ENCODE measurements at places on chromosomes 16 and 17. TPM values are rescaled to one million over a fixed set of nuclear protein-coding genes. Genes with fewer than 3 reads are reported as not detected.

DNA sequence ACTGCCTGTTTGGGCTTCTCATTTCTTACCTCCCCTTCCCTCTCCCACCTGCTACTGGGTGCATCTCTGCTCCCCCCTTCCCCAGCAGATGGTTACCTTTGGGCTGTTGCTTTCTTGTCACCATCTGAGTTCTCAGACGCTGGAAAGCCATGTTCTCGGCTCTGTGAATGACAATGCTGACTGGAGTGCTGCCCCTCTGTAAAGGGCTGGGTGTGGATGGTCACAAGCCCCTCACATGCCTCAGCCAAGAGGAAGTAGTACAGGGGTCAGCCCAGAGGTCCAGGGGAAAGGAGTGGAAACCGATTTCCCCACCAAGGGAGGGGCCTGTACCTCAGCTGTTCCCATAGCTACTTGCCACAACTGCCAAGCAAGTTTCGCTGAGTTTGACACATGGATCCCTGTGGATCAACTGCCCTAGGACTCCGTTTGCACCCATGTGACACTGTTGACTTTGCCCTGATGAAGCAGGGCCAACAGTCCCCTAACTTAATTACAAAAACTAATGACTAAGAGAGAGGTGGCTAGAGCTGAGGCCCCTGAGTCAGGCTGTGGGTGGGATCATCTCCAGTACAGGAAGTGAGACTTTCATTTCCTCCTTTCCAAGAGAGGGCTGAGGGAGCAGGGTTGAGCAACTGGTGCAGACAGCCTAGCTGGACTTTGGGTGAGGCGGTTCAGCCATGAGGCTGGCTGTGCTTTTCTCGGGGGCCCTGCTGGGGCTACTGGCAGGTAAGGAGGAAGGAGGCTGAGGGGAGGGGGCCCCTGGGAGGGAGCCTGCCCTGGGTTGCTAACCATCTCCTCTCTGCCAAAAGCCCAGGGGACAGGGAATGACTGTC, at the start of gene CD68:
Gene CD68, plus strand, starts transcription at position 638 of the 833 bp plus-strand sequence. Its CDS starts 40 bp downstream, at position 678.
- DNase-seq: peak; percentile 93

DNA sequence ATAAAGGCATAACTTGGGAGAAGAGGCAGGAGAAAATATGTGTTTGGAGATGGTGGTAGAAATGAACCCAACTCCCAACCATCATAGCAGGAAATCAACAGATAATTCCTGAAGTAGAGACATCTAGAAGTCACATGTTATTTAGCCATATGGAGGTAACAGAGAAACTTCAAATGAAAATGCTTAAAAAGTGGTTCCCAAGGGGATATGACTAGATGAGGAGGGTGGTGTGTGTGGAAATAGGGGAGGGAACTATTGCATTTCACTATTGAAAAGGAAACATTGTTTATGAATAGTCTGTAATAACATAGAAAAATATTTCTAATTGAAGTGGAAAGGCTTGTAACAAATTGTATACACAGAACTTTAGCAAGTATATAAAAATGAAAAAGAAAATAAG, 412.0 kb downstream of the SHISA9 start:
- no peak for DNase-seq

- DNase-seq: no peak
These were observed 13.6 kb downstream of the G6PC3 start for GRCh38 chr17:44084131-44084538.

DNA sequence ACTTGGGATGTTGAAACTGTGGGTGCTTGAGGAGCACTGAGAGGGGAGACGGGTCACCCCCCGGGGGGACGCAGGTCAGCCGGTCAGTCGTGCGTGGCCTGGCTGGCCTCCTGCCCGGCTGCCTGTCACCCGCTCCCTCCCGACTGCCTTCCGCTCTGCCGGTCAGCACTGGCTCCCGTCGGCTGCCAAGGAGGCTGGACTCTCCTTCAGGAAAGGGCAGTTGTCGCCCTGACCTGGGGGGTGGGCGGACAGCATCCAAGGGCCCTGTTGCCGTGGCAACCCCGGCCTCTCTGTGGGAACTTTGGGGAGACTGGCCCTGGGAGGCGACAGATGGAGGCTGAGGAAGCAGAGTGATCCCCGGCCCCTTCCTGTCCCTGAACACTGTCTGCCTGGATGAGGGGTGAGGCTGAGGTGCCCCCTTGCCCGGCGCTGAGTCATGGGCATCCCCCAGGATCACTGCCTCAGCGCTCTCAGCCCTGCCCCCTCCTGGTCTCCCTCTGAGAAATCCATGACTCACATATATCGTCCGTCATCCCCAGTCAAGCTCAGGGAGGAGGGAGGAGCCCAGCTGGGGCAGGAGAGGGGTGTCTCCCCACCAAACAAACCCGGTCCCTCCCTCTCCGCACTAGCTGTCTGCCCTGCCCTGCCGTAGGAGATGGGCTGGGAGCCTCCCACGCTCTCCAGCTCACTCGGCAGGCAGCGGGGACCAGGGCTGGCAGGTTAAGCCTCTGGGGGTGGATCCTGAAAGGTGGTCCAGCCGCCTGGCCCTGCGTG, at the start of gene ADGRG1:
Gene ADGRG1, plus strand, starts transcription at position 623 of the 774 bp plus-strand sequence. CDS start 21,658 bp downstream, outside the sequence.
- DNase-seq: peak; percentile 97

DNA sequence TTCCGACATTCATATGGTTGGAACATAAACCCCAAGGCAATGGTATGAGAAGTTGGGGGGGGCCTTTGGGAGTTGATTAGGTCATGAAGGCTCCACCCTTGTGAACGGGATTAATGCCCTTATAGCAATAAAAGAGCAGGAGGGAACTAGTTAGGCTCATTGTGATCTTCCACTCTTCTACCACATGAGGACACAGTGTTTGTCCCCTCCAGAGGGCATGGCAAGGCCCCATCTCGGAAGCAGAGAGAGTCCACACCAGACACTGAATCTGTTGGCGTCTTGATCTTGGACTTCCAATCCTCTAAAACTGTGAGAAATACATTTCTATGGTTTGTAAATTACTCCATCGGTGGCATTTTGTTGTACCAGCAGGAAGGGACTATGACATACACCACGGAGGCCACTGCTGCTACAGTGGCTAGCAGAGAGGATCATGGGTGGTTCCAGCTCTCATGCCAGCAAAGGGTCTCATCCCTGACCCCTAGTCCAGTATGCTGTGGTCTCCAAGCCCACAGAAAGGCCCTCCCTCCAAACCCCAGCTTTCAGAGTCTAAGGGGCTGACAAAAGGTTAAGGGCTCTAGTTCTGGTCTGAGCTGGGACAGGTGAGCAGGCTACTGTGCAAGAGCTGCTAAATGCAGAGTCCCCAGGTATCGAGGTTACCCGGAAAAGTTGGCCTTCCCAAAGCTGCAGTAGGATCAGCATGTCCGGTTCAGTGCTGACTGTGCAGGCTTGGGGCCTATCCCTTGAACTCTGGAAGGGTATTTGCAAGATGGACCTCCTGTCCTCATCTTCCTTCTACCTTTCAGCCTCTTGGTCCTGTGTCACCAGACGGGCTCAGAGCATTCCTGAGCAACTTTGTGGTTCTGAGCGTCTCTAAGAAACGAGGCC, 12.2 kb downstream of the CCR7 start:
- no peak for DNase-seq

DNA sequence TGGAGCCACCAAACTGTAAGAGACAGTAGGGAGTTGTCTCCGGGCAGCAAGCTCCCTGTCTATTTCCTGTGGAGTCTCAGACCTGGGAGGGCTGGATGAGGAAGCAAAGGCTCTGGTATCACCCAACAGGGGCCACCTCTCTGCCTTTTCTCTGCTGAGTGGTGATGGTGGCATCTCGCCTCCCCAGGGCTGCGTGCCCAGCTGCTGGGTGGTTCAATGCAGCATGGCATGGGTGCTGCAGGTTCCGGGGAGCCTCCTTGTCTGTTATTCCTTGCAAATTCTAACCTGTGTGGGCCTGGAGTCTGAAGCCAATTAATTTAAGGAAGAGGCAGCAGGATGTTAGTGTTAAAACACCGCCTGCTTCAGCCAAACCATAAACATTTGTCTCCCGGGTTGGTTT, 78.2 kb downstream of the CCDC182 start:
- no peak for DNase-seq

DNA sequence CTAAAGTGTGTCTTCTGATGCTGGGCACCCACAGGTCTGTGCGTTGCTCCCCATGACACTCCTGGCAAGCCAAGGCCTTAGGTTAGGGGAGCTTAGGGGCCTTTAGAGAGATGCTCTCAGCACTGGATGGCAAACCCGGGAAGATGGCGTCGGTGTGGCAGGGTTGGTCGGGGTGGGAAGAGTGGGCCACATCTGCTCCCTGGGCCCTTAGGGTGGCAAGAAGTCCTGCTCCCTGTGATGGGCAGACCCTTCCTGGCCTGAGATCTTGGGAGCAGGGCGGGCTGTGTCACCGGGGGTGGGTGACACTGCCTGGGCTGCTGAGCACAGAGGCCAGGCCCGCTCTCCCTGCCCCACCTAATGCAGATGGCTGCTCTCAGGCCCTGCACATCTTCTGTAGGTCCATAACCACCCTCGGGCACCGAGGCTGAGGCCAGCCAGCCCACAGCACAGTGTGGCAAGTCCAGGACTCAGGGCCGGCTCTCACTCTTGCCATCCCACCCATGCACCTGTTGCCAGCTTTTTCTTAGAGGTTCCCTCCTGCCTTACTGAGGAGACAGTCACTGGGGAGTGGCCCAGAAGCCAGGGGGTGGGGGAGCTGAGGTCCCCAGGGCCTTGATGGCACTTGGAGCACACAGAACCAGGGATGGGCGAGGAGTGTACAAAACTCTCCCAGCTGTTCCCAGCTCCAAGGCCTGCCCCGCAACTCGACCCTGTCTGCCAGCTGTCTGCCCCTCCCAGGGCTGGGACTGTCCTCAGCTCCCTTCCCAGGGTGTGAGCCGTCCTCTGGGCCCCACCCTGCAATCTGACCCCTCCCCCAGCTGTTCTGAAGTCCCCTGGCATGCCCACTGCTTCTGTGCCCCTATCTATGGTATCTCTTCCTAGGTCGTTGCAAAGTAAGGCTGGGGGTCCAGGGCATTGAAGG, 4.4 kb upstream of the MTSS2 start:
- no peak for DNase-seq

DNA sequence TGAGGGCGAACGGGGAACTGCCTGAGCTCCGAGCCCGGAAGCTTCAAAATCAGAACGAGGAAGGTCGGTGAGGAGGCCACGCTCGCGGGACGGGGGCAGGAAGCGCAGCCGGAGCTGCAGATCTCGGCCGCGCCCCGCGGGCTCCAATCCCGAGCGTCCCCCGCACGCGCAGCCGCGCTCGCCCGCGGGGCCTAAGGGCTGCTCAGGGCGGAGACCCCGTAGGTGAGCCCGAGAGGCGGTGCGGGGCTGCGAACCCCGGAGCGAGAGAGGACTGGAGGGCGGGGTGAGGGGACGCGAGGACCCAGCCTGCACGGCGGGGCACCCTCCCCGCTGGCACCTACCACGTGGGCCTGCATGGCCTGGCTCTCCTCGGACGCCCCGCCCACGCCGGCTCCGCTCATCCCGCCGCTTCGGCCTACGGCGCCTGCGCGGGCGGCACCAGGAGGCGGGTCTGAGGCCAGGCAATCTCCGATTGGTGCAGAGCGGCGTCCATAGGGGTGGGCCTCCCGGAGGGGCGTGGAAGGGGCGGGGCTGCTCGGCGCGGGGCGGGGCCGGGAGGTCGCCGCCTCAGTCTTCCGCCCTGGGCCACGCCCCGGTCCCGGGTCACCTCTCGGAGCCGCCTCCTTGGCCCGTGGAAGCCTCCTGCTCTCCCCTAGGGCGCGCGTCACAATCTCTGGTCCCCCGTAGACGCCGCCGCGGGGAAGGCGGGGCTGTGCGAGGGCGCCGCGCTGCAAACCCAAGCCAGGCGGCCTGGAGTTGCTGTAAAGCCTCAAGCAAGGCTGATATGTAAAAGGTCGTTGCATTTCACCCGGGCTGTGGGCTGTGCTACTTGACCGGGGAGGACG, 27.8 kb upstream of the METRNL start:
- DNase-seq: peak; percentile 92

- no peak for DNase-seq
These were observed 18.3 kb upstream of the LITAF start for GRCh38 chr16:11604783-11605563.

DNA sequence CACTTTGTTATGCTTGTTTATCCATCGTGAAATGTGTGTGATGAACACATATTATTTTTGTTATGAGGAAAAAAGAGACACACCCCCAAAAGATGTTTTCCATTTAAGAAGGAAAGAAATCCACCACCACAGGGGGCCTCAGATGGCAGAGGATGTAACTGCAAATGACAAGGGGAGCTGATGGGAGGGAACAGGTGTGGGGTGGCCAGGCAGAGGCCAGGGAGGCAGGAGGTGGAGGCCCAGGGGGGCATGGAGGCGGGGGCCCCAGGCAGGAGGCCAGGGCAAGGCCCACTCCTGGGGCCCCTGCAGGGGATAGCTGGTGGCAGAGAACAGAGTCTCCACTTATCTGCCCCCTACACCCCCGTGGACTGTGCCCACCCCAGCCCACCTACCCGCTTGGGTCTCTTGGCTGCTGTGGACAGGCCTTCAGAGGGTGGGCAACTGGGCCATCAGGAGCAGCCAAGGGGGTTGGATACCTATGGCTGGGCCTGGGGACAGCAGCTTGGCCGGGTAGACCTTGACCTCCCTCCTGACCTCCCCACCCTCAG, 28.0 kb downstream of the PPL start:
- no peak for DNase-seq

DNA sequence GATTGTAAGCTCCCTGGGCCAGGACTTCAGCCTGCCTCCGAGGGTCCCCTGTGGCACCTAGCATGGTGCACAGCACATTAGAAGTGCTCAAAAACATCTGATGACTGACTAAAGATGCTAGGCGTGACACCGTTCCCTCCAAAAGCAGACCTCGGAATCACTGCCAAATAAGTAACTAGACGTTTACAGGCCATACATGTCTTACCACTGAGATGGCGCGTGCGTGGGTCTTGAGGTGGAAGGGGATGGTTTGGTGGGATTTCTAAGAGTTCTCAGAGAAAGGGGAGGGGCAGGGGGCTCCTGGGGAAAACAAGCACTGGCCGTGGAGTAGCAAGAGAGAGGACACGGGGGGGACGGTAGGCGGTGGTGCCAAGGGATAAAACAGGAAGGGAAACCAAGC, 12.4 kb downstream of the MPO start:
- DNase-seq: no peak

DNA sequence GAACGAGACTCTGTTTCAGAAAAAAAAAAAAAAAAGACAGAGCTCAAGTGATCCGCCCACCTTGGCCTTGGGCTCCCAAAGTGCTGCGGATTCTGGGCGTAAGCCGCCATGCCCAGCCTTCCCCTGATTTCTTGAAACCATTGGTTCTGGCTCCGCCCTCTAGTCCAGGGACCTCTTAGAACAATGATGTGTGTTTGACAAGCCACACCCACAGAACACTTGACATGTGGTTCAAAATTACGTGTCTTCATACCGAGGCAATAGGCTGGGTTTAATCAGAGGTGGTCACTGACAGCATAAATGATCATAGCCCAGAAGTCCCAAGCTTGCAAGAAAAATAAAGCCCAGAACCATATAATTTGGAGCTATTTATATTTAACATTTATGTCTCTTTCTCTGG, 23.0 kb downstream of the KNOP1 start:
- DNase-seq: no peak

The KRTAP3-1 gene
- total RNA-seq: not detected

The BBS2 gene
- 41.6 TPM for total RNA-seq

The SPATA22 gene
- not detected for total RNA-seq

The NKD1 gene
- 14.2 TPM for total RNA-seq

The SPDYE4 gene
- not detected for total RNA-seq

The CNGB1 gene
- total RNA-seq: not detected
